Mesendoderm (in vitro differentiated cells): ENCODE measurements at places on chromosomes 7 and 10.

GRCh38 chr10:23338886-23339285 lies 5.7 kb downstream of the C10orf67 start:
- DNase-seq, result no peak

- DNase-seq, result no peak
Measured at GRCh38 chr7:72622532-72622931, 205.5 kb downstream of the TYW1B start.

DNA sequence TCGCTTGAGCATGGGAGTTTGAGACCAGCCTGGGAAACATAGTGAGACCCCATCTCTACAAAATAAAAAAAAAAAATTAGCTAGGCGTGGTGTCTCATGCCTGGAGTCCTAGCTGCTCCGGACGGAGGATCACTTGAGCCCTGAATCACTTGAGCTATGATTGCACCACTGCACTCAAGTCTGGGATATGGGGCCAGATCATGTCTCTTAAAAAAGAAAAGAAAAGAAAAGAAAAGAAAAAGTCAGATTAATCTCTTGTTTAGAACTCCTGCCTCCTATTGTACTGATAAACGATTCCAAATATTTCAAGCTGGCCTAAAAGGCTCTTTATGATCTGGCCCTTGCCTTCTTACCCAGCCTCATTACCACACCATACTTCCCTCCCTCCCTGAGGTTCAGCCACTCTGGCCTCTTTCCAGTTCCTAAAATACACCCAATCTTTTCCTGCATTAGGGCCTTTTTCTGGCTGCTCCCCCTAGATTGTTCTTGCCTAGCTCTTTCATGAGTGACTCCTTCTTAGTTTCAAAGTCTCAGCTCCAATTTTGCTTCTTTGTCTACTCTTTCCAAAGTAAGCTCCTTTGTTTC lies 41.7 kb downstream of the VCL start:
- DNase-seq, result no peak

GRCh38 chr10:33015761-33016547 lies 57.9 kb upstream of the ITGB1 start:
- DNase-seq, result no peak

DNA sequence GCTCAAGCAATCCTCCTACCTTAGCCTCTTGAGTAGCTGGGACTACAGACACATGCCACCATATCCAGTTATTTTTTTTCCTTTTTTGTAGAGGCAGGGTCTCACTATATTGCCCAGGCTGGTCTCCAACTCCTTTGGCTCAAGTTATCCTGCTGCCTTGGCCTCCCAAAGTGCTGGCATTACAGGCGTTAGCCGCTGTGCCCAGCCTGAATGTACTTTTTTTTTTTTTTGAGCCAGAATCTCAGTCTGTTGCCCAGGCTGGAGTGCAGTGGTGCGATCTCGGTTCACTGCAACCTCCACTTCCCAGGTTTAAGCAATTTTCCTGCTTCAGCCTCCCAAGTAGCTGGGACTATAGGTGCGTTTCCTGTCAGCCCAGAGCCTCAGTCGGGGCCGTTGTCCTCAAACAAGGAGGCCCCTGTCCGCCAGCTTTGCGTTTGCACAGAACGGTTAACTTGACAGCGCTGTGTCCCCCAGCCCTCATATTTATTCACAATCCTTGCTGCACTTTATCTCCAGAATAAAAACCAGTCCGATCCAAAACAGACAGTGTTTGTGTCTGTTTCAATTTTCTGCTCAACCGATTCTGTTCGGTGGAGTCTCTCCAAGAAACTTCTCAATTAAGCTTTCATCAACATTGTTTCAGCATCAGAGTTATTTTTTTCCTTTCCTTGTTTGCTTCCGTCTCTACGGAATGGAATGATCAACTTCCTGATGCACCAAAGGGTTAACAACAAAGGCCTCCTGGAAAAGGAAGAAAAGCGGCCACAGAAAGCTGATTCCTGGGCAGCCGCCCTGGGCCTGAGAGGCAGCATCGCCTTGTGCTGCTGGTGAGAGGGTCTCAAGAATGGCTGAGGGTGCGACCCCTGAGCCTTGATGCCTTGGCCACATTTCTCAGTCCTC lies 64.5 kb downstream of the PDIA4 start:
- DNase-seq, result no peak

DNA sequence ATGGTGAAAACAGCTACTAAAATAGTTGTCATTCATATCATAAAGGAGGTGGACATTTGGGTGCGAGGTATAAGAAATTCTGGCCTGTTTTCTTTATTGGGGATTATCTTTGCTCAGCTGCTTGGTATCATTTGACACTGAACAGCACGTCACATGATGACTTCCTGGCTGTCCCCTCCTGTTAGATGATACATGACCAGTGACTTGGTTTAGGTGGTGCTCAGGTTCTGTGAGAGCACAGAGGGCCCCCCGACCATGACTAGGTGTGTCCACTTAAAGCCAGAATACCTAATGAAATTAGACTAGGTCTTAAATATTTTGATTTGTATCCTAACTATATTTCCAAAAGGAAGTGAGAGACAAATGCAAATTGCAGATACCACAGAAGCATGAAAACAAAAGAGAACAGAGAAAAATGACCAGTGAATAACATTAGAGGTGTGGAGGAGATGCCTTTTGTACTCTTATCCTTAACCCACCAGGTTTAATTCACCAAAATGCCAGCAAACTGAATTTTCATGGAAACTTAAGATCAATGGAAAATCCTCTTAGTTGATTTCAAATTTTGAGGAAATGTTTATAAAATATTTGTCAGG lies 50.6 kb upstream of the GJD4 start:
- DNase-seq, result no peak

DNA sequence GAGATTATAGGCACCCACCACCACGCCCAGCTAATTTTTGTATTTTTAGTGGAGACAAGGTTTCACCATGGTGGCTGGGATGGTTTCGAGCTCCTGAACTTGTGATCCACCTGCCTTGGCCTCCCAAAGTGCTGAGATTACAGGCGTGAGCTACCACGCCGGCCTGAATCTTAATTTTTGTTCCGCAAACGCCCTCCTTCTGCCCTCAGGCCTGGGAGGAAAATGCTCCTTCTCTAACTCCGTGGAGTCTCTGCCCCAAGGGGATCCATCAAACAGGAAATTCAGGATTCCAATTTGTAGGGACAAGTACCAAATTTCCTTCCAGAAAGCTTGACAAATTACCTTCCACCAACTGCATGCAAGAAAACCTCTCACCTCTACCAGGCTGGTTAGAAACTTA lies 43.2 kb downstream of the RBAK start:
- DNase-seq, result peak; percentile 53

GRCh38 chr10:45427970-45428366 lies 54.0 kb downstream of the ALOX5 start:
- no peak for DNase-seq

DNA sequence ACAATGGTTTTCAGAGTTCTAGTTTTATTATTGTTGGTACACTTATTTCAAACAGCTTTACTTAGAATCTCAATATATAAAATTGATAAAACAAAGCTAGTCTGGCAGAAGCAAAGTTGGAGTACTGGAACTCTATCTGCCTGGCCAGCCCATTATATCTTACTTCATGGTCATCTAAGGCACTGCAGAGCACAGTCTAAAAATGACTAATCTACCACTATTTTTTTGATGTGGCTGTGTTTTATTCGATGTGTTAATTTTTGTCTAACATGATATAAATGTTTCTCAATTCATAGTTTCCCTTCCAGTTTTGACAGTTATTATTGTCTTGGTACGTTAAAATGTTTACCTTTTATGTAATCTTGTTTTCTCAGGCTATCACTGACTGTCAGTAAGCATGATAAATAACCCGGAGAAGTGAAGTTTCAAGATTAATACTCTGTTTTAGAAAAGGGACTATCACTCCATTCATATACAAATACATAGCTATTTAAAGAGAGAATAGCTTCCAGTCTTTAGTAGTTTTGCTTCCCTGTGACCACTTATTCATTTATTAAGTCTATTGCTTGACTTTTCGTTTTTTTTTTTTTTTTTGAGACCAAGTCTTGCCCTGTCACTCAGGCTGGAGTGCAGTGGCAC lies 60.6 kb upstream of the CSTF2T start:
- no peak for DNase-seq

DNA sequence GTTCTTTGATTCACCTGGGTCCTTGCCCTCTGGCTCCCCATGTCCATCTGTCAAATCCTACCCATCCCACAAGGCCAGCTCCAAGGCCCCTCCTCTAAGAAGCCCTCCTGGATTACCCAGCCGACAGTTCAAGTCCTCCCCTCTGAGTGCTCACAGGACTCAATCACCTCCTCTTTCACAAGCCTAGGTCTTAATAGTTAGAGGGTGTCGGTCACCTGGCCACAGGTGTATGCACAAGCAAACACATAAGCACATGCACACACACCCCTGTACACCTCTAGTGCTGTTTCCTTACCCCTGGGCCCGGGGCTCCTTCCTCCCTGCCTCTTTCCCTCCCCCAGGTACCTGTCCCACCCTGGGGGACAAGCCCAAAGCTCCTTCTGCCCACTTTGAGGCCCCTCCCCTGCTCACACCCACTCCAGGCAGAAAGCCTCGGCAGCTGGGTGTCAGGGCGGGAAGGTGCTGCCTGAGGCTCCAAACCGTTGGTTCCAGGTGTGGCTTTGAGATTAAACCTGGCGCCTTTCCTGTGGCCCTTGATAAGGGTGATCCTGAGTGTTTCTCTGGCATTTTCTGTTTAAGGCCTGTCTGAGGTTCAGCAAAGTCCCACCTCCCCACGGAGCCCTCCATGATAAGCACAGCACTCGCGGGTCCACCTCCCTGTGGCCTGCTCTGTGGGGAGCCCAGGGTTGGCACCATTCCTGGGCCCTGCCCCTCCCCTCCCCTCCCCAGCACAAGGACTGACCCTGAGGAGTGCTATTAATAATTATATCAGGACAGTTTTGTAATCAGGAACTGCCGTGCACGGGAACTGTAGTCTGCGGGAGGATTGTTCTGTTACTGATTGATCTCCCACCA lies 14.6 kb upstream of the AQP1 start:
- peak; percentile 33 for DNase-seq

- DNase-seq, result no peak
Measured at GRCh38 chr7:113109718-113110117, 8.6 kb downstream of the SMIM30 start.

GRCh38 chr10:71712170-71712569 lies 7.4 kb downstream of the C10orf105 start:
- DNase-seq, result no peak

DNA sequence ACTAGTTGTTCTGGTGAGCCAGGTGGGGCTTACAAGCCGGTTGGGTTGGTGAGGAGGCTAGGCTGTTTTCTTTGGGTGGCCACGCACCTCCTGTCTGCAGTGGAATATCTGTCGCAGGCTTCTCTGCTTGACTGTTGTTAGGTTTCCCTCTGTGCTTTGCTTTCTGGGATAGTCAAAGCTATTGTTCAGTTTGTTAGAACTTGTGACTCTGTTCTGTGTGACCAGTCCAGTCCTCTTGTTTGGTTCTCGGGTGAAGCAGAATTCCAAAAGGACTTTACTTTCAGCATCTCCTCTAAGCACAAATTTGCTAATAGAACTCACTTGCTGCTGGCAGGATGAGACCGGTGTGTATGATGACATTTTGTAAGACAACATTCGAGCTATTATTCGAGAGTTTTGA lies 105.3 kb downstream of the CREB5 start:
- no peak for DNase-seq

DNA sequence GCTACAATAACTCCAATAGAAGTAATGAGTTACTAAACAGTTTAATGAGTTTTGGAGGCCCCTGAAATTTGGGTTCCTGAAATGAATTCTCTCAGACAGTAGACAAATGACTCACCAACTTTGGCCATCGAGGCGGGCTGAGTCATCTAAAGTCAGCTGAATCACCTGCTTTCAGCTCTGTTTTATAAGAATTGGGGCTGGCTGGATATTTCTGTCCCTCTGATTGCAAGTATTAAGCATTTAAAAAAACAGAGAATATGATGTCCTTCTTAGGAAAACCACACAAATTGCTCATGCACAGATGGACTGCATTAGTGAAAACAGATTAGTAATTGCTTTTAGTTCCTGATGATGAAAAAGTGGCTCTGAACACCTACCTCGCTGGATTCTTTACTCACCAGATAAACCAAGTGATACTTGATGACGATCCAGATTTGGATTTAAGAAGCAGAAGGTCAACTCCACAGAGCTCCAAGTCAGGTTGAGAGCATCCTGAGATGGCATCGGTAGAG lies 59.1 kb downstream of the ZNF365 start:
- peak; percentile 36 for DNase-seq

- no peak for DNase-seq
Measured at GRCh38 chr10:102115775-102116174, 4.4 kb downstream of the LDB1 start.

DNA sequence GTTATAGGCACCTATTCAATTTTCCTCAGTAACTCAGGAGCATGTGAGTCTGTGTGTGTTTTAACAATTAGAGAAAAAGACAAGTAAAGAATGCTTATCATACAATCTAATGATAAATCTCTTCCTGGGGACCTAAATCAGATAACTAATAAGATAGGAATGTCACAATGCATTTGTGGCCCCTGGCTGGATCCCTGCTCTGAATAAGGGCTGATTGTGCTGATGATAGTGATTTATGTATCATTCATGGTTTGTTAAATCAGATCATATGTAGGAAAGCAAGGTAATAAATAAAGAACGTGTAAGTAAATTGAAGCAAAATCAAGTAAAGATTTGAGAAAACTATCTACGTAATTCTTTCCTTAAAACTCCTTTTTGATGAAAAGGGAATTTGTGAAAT lies 145.9 kb downstream of the C7orf25 start:
- peak; percentile 22 for DNase-seq

DNA sequence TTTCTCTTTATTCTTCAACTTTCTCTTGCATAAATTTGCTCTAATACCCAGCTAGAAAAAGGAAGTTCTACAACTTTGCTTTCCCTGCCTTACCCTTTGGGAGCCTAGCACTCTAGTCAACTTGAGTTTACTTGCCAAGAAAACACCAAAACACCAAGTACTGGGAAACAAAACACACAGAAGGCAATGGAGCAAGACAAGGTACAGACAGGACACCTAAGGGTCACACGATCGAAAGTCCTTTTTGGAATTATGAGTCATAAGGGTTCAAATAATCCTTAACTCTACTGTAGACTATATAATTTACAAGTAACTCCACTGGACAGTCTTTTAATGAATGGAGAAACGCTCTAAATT lies 42.6 kb upstream of the ANAPC16 start:
- no peak for DNase-seq

- DNase-seq, result peak; percentile 62
Measured at GRCh38 chr10:85594239-85594638, 772.4 kb downstream of the GRID1 start.

GRCh38 chr10:28331066-28331465 lies 28.2 kb upstream of the MPP7 start:
- DNase-seq, result no peak

- DNase-seq, result peak; percentile 93
Measured at GRCh38 chr7:134856091-134856490, 76.7 kb downstream of the CALD1 start.
